SJSA1 (cell line): ENCODE measurements at places on chromosomes 1 and 21. TPM values are rescaled to one million over a fixed set of nuclear protein-coding genes. Genes with fewer than 3 reads are reported as not detected.

- no peak for DNase-seq
Measured at GRCh38 chr1:2460203-2460602, 15.9 kb upstream of the PLCH2 start.

- peak; percentile 48 for DNase-seq
Measured at GRCh38 chr1:181166377-181167196, 78.1 kb downstream of the IER5 start.

- no peak for DNase-seq
Measured at GRCh38 chr1:163074716-163075284, 5.6 kb downstream of the RGS4 start.

GRCh38 chr1:16451841-16452528 lies 11.5 kb downstream of the NECAP2 start:
- DNase-seq: no peak

DNA sequence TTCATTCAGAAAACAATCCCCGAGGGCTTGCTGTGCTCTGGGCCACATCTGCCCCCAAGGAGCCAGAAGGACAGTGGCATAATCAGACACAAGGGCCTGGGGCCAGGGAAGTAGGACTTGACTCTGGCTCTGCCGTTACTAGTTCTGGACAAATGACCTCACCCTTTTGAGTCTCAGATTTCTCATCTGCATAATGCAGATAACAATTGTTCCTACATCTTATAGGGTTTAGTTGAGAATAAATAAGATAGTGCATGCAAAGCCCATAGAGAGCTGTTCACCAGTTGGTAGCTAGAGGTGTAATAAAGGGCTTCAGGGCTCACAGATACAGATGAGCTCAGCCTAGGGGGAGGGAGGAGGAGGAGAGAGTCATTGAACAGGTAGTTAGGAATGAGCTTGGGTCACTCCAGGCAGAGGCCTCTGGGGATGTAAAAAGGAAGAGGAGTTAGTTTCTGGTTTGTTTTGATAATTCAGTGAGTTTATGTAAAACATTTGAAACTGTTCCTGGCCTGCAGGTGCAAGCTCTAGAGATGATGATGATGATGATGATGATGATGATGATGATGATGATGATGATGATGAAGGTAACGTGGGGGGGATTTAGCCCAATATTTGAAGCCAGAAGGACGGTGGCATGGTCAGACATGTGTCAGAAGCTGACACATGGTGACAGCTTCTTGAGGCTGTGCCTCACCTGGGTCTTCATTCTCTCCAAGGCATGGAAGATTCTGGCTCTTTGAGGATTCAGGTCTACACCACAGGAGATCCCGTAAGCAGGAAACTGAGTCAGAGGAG lies 858 bp downstream of the LACTBL1 start:
- no peak for DNase-seq

DNA sequence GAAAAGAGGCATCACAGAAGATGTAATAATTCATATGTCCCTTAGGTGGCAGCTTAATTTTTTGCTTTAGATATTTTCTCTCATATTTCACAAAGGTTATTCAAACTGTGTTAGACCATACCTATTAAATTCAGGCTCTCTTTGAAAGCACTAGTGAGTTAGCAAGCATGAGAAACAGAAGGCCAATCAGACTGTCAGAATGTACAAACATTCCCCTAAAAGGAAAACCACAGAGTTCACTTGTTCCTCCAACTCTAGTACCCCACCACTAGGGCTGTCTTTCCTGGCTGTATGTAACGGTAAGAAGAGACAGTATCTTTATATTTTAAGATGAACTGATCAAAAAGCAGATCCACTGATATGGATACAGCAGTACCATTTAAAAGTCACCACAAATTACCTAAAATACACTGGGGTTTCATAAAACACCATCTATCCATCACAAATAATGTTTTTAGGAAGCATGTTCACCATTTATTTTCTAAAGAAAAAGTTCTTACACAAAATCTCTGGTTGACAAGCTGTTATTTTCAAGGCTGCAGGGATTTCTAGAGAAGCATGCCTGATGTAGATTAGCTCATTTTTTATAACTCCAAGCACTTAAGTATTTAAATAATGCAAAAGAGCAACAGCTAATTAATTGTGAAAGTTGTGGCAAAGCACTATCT lies 1.8 kb downstream of the ARPC5 start:
- peak; percentile 53 for DNase-seq

DNA sequence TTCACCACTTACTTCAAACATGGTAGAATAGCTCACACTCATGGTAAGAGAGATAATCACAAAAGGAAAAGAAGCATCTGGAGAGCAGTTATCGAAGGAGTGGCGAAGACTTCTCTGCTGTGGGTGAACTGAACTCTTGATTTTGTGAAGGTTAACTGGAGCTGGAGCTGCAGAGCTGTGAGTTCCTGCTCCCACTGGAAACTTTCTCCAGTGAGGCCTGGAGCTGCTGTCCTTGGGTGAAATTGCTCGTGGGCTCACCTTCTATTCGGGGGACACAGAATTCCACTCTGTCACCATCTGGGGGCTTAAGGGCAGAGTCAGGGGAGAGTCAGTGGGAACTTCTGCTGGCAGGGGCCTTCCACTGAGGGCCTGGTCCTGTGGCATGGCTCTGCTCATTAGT lies 45.9 kb downstream of the MAB21L3 start:
- no peak for DNase-seq

GRCh38 chr21:35520856-35521255 lies 471.8 kb upstream of the RUNX1 start:
- DNase-seq: no peak

GRCh38 chr1:234484991-234485739 lies 6.2 kb upstream of the TARBP1 start:
- no peak for DNase-seq

- DNase-seq: no peak
Measured at GRCh38 chr1:204464187-204464631, 30.4 kb downstream of the PIK3C2B start.

DNA sequence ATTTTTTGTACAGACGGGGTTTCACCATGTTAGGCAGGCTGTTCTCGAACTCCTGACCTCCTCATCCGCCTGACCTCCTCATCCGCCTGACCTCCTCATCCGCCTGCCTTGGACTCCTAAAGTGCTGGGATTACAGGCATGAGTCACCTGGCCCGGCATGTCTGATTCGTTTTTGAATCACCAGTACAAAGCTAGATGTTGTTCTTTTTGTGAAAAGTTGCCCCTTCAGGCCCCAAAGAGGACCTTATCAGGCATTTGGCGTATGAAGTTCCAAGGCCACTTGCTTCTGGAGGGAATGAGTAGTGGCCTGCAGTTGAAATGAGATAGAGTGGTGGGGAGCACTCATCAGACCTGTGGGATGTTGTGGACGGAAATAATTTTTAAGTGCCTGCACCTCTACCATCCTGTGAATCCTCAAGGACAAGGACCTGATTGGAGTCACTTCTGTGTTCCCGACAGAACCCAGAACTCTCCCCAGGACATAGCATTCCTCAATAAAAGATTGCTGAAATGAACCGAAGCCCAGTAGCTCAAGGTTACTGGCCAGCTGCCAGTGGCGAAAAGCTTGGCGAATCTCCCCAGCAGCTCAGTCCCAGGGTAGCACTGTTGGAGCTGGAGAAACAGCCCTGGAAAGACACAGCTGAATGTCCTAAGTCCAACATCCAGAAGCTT lies 50.1 kb downstream of the NDUFS5 start:
- no peak for DNase-seq

- DNase-seq: no peak
Measured at GRCh38 chr1:227072991-227073390, 132.9 kb downstream of the COQ8A start.

DNA sequence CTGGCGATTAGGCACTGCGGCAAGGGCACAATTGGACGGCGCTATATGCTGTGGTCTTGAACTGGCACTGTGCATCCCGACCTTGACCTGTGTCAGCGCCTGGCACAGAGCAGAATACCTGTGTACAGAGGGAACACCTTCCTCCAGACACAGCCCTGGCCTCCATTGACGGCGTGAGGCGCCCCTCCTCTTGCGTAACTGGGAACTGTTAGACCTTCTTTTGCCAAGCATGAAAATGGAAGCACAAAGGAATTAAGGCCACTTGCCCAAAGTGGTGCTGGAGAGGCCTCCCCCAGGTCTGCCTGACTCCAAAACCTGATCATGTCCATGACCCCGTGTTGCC lies 6.8 kb upstream of the AGTRAP start:
- no peak for DNase-seq

DNA sequence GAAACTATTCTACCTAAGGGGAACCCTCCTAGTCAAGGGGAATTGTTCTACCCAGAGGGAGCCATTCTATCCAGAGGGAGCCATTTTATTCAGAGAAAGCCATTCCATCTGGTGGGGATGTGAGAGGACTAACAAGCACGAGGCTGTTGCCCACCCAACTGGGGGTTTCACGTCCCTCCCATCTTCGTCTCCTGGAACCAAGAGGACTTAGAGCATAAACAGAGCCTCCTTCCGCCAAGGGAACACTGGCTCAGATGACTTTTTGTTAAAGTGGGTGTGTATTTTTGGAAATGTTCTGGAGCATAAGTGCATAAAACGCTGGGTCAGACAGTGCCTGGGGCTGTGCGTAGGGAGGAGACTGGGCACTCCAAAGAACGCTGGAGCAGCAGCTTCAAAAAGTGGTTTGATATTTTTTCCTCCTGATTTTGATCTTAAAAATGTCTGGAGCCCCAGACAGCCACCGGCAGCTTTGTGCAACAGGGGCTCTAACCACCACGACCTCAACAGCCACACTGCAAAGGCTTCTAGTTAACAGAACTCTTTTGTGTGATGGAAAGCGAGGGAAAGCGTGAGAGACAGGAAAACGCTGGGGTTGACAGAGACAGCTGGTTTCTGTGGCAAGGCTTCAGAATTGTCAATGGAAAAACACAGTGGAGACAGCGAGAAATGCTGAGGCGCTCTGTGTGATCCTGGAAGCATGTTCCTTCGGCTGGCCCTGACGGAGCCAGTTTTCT lies 363.6 kb upstream of the CAMK1G start:
- no peak for DNase-seq

- no peak for DNase-seq
Measured at GRCh38 chr1:164971921-164972415, 384.5 kb downstream of the LMX1A start.

GRCh38 chr21:19402870-19403269 lies 999.3 kb upstream of the TMPRSS15 start:
- DNase-seq: no peak

- DNase-seq: no peak
Measured at GRCh38 chr1:228405200-228405978, 1.2 kb downstream of the TRIM11 start.

GRCh38 chr1:20124456-20125057 lies 5.2 kb upstream of the PLA2G2D start:
- peak; percentile 67 for DNase-seq

GRCh38 chr1:154454386-154455120 lies 47.5 kb upstream of the TDRD10 start:
- no peak for DNase-seq

GRCh38 chr1:219875860-219876259 lies 52.5 kb downstream of the SLC30A10 start:
- DNase-seq: no peak

DNA sequence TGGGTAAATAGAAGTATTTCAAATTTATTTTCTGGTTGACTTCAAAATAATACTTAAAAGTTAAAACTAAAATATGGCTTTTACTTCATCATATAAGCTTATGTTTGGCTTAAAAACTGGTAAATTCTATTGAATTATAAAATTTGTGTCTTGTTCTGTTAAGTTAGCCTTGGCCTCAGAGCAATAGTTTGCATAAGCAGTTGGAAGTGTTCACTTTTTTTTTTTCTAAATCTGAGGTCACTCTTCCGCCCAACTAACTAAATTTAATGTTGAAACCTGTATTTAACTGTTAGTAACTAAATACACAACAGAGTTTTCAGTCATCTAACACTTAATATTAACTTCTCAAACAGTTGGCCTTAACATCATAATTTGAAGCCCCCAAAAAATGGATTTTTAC lies 871.7 kb upstream of the ADAMTS5 start:
- no peak for DNase-seq

DNA sequence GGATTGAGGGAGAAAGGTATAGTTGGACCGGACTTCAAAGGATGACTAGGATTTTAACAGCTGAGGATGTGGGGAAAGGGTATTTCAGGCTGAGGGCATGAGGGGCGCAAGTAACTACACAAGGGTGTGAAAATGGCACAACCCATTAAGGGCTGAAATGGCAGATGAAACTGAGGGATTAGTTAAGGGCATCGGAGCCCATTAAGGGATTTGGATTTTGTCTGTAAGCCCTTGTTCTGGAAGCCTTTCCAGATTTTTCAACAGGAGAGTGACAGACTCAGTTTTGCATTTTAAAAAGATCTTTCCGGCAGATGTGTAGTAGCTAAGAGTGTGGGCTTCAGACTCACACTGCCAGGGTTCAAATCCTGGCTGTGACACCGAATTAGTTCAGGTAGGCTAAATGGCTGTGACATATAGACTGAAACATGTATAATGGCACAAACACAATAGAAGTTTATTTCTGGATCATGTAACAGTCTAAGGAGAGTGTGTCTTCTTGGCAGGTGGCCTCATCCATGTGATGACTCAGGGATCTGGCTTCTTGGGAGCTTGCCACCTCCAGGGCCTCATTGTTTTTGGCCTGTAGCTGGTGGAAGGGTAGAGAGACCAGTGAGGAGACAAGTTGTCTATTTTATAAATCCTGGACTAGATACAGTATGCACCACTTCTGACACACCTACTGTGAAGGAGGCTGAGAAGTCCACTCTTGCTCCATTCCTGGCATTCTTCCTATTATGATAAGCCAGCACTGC lies 49.6 kb downstream of the UBE2T start:
- peak; percentile 83 for DNase-seq

DNA sequence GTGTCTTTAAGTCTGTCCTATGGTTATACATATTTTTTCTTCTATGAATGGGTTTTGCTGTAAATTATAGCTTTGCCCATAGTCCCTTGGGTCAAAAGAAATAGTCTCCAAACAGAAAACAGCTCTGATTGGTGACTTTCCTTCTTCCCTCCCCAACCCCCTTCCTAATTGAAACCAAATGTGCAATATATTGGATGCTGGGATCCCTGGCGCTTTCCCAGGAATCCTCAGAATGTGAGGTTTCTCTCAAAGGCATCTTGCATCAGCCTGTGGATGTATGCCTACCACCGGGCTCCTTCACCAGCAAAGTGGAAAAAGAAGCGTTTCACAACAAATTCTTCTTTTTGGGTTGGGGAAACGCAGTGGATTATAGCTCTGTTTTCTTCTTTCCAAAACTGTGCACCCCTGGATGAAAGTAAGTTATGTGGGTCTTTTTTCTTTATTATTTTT lies at the start of gene DDR2:
Gene DDR2, plus strand, starts transcription at position 248 of the 450 bp plus-strand sequence. CDS start 86,600 bp downstream, outside the sequence.
- DNase-seq: peak; percentile 88

The CD2 gene
- total RNA-seq: not detected in 2 replicates

The USH2A gene
- not detected in 2 replicates for total RNA-seq

The HRNR gene
- total RNA-seq: 0.03 TPM in 1 of 2 replicates, not detected in the other

The KCNA3 gene
- not detected in 2 replicates for total RNA-seq

The ARHGEF16 gene
- 34.9 and 46.6 TPM in 2 replicates for total RNA-seq

The TPTE gene
- total RNA-seq: not detected in 2 replicates

The KIF2C gene
- 74.7 and 82.1 TPM in 2 replicates for total RNA-seq

The CRP gene
- total RNA-seq: not detected in 2 replicates

The SPRR2A gene
- not detected in 2 replicates for total RNA-seq

The KMO gene
- total RNA-seq: 0.08 TPM in 1 of 2 replicates, not detected in the other

The OR2L3 gene
- not detected in 2 replicates for total RNA-seq

The HHIPL2 gene
- 2.2 and 3.1 TPM in 2 replicates for total RNA-seq
